NCI-H446 treated with DMSO at 0.1 percent for 48 hours (cell line): ENCODE measurements at places on chromosomes 4 and X.

GRCh38 chr4:68319040-68319439 is 30.9 kb downstream of the YTHDC1 start:
- DNase-seq: no peak

DNA sequence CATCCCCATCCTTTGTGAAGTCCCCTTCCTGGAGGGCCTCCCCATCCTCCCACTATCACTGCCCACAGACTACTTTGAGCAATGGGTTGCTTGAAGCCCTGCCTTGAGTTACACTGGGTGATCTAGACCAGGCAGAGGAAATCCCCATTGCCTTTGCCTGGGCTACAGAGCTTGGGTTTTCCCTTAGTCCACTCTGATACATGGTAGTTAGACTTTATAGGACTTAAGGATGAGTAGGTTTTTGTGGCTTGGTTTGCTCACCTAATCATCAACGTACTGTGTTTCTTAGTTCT is 56.6 kb downstream of the TMEM131L start:
- no peak for DNase-seq

GRCh38 chr4:26289401-26289800 is 31.4 kb upstream of the RBPJ start:
- DNase-seq: no peak

GRCh38 chrX:52437212-52437611 is 58.4 kb upstream of the XAGE1A start:
- DNase-seq: no peak

DNA sequence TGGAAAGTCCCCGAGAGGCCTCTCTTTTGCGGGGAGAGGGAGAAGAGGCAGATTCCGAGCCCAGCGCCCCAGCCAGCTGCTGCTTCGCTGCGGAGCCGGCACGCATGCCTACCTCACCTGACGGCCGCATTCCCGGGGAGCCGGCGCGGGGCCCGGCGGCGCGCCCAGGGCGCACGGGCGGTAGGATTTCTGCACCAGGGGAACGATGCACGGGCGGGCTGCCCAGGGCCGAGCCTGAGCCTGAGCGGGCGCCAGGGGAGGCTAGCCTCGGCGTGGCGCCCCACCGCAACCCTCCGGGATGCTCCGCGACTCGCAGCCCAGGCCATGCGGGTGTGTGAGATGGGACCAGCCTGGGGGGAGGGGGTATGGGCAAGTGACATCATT is 81.3 kb upstream of the SCML1 start:
- no peak for DNase-seq

DNA sequence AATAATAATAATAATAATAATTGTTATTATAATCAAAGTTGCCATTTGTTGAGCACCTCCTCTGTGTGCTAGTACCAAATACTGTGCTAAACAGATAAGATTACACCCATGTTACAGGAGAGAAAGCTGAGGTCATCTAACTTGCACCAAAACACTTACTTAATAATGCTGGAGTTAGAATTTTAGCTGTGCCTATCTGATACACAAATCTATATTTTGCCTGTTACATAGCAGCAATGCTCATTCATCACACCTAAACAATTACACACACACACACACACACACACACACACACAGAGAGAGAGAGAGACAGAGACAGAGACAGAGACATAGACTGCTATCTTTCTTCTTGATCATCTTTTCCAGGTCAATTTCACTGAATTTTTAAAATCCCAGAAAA is 170.9 kb upstream of the KLF3 start:
- no peak for DNase-seq

DNA sequence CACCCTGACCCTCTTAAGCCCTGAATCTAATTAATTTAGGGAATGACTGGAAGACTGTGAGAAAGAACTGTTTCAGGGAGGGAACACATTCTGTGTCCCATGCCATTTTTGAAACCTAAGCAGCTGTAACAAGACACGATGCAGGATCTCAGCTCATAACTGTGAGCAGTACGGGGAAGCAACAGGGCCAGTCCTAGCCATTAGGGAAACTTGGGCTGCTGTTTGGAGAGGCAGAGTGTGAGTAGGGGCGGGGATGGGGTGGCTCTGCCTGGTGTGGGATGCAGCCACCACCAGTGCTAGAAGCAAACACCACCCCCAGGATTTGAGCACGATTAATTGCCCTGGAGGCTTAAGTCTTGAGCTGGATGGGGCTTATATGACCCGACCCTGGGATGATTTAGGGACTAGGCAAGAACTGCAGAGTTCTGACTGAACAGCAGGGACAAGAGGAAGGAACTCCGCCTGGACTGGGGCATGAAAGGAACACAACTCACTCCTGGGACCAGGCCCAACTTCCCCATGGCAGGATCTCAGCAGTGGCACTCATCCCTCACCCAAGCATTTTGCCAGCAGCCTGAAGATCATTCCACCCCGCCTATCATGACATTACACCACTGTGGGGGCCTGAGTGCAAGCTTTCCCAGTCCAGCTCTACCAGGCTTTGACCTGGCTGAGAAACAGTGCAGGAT is 43.1 kb downstream of the ATRX start:
- no peak for DNase-seq

DNA sequence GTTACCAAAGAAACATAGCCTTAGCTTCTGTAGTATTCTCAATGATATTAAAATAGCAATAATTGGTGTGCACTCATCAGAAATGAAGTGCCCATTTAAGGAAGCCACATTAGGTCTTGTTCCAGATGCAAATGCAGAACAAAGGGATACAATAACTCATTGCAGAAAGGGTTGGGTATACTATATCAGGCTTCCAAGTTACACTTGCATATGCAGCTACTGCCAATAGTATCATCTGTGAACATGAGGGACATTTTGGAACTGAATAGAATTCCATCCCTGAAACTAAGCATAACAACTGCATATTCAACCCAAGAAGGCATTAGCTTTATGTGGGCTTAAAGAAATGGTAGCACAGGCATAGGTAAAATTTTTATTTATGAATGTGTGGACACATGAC is 167.8 kb downstream of the ANTXR2 start:
- DNase-seq: no peak

GRCh38 chr4:992297-993110 is 700 bp downstream of the SLC26A1 start:
- DNase-seq: no peak

DNA sequence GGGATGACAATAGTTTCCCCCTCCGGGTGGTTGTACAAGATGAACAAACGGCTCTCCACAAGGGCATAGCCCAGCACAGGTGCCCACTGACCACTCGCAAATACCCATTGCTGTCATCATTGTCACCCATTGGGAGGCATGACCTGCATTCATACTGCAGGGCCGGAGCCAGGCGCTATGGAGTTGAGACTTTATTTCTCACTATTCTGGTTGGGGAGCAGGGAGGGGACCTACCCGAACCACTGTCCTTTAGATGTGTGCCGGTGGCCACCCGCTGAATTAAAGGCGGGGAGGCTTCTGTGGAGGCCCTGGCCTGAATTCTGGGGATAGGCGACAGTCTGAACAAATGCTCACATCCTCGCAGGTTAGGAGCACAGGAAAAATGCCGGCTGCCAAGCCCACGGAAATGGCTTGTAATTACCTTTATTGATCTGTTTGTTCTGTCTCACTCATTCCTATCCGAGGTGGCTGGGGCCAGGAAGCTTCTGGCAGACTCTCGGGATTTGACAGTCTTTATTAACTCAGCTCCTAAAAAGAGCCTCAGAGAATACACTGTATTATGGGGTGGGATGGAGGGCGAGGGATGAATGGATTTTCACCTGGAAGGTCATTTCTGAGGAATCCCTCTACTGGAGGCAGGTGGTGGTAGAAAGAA is 125.1 kb upstream of the PSAPL1 start:
- no peak for DNase-seq
